ENCODE measurements at places on chromosomes 12 and 14.

DNA sequence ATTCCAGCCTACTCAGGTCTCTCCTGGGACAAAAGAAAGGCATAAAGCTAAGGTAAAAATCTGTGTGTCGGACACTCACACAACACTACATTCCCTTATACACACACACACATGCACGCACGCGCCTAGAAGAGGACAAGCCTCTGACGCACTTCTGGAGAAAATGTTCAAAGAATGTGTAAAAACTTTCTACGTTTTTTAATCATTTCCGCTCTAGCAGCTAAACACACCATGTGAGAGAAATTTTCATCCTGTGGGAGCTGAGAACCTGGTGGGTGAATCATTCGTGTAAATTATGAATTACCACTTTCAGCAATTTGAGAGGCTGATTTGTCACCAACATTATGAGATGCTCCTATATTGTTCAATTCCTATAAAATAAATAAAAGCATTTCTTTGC, 494.5 kb downstream of the TMEM132D start:
- no peak for DNase-seq

DNA sequence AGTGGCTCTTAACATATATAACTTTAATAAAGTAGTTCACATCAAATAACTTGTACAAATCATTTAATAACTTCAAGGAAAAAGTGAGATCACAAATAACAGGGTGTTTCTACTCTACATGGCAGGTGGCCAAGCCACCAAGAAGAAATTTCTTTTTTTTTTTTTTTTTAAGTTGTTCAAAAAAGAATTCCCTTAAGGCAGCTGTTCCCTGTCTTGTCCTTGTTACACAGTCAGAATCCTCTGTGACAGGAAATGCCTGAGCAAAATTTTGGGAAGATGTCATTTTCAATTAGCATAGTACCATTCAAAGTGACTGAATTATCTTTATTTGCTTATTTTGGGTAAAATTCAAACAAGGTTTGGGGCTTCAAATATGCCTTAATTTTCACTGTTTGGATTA, 79.4 kb downstream of the LIN7A start:
- DNase-seq: no peak

GRCh38 chr14:53893374-53893773, 63.3 kb downstream of the BMP4 start:
- DNase-seq: no peak

GRCh38 chr12:105659355-105660075, 329.0 kb downstream of the C12orf75 start:
- DNase-seq: no peak

DNA sequence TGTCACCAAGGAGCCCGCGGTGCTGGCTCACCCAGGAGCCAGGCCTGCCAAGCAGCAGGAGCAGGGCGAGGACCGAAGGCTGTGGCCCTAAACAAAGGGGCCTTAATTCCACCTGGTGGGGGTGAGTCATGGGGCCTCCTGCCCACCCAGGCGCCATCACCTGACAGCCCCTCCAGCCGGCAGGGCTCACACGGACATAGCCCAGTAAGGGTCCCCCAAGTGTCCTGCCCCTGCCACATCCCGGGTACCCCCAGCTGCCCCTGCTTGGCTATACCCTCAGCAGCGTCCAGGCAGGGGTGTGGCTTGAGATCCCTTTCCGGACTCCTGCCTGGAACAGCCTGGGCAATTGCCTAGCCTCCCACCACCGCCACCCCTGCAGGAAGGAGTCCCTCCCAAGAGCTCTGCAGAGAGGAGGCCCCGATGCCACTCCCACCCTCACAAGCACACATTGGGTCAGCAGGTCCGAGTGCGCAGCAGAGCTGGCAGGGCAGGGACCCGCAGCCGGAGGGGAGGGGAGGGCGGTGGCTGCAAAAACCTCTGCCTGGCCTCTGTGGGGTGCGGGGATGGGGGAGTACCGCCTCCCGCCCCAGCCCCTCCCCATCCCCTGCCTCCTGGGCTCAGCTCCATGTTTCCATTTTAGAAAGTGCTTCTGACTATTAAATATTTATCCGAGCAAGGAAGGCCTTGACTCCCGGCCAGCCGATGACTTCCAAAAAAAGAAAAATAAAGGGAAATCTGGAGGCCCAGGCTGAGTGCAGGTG, 4.6 kb downstream of the AHNAK2 start:
- no peak for DNase-seq

DNA sequence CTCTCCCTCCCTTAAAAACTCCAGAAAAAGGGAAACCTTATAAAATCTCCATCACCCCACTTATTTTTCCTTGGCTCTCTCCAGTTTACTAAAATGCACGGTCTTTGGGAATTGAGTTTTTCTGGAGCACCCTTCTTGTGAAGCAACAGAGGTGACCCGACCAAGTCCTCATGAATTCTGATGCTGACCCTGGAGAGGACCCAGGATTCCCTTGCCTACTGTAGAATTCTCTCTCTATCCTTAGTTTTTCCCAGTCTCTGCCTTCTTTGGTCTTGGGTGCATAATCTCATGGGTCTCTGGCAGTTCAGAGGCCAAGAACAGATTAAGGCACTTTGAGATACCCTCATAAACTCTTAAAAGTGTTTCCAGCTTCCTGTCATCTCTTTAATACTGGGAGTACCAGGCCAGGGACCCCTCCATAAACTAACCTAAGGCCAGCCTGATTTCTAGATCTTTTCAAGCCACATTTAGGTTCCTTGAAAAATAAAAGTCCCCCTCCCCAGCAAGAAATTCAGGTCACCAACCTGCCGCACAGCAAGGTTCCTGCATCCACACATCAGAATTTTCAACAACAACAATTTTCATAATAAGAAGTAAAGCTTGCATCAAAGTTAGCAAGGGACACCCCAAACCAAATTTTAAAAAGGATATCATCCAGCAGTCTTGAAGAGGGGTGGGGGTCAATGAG, 5.1 kb upstream of the HOXC4 start:
- DNase-seq: no peak

- no peak for DNase-seq
These were observed 153.6 kb downstream of the PTCSC3 start for GRCh38 chr14:36022765-36023410.

DNA sequence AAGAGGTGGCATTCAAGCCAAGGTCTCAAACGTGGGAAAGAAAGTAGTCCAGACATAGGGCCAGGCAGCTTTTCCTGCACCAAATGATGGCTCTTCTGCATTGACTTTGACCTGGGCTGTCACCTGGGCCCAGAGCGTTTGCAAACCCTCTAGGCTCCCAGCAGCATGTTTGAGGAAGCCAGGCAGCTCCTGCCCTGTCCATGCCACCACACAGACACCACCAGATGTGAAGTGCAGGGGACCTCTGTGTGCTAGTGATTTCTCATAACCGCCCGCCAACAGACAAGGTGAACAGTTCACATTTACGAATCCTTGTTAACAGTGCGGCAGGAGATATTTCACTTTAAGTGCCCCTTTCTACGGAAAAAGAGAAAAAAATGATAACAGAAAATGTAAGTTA, 49.8 kb upstream of the FAM222A start:
- no peak for DNase-seq

GRCh38 chr12:105231396-105231795, 4.6 kb downstream of the APPL2 start:
- no peak for DNase-seq

DNA sequence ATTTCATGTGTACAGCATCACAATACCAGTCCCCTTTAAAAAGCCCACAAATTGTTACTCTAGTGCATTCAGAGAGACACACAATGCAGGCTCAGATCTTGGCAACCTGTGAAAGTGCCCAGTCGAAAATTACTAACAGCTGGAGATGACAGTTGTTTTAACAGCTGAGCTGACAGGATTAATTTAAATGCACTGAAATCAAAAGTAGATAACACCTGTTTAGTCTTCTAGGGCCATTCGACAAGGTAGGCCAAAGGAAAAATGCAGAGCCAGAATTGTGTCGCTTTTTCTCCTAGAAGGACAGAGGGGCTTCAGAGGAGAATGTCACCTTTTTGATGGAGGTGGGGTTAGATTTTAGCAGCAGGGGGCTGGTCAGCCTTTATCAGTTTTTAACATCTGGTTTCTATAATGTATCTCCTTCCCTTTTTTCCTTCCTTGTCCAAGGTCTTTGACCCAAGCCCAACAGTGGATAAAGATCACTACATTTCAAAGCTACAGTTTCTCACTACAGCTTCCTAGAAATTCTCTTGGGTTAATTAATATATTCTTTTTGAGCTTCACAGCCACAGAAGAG, 139.1 kb downstream of the SOX5 start:
- no peak for DNase-seq

Data from activated T-helper 9 cell treated with anti-CD3 and anti-CD28 coated beads, Interleukin-2, amount 50 U/mL, for 16 hours (primary cell).